RWPE1 (cell line): ENCODE measurements at places on chromosomes 1 and 21.

GRCh38 chr21:36709868-36710728 lies 11.2 kb downstream of the SIM2 start:
- DNase-seq = no peak

DNA sequence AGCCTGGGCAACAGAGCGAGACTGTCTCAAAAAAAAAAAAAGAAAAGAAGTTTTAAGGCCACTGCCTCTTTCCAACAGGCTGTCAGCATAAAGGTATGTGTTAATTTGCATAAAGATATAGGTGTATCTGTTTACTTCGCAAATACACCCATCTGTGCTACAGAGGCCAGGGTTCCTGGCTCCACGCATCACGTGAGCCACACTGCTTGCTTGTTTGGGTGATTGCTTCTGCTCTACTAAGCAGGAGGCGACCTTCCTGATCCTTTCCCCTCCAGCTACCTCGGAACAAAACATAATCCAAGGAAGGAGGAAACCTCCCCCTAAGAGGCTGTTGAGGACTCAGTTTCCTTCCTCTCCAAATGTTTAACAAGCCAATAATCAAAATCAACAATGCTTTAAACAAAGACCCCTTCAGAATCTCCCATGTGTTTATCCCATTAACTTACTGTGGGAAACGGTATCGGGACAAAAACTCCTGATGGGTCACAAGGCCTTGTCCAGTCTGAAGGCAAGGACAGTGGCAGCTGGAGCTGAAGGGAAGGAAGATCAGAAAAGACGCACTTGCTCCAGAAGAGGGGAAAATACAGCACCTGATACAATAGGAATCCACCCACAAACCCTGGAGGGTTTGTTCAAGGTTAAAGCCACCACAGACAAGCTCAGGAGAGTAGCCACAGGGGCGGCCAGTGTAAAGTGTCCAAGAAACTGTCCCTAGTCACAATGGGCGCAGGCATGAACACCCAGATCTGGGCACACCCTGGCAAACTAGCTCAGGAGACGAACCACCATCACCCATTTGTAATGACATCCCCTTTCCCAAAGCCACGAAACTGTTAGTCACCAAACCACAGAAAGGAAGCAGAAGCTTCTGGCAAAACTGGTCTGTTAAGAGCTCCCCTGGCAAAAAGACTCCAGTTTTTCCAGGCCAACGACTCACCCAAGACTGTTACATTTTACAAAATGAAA lies 17.2 kb downstream of the CTNNBIP1 start:
- DNase-seq = peak; percentile 77

DNA sequence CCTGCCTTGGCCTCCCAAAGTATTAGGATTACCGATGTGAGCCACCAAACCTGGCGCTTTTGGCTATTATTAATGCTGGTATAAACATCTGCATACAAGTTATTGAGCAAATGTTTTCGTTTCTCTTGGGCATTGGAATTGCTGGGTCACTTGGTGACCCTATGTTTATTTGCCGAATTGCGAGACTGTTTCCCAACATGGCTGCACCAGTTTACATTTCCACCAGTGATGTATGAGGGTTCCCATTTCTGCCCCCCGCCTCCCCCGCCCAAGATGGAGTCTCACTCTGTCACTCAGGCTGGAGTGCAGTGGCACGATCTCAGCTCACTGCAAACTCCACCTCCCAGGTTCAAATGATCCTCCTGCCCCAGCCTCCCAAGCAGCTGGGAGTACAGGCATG lies 20.9 kb downstream of the SFPQ start:
- DNase-seq = no peak

- no peak for DNase-seq
Observed at GRCh38 chr1:232728507-232729263, 76.5 kb upstream of the MAP10 start.

DNA sequence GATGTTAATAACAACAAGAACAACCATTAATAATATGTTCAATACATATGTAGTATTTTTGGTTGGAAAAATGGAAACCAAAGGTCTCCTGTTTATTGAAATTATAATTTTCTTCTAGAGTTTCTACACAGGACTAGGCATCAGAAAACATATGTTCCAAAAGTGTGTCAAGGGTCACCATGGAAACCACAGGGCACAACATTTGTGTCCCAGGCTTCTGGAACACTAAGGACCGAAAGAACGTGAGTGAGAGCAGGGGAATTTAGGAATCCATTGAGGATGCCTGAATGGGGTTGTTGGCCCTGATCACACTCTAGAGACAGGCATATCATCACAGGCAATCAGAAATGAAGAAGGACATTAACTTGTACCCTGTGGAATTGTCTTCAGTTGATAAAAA lies 7.5 kb upstream of the CDC14A start:
- DNase-seq = no peak

GRCh38 chr1:20492751-20493150 lies 6.7 kb upstream of the CAMK2N1 start:
- no peak for DNase-seq
